ENCODE measurements at places on chromosomes 7 and 10.

- DNase-seq, result no peak
Observed at GRCh38 chr10:112952282-112953173, 2.5 kb downstream of the TCF7L2 start.

GRCh38 chr7:45118889-45119331 is 7.4 kb upstream of the TBRG4 start:
- no peak for DNase-seq

- no peak for DNase-seq
Observed at GRCh38 chr7:152759949-152760853, 649 bp downstream of the ACTR3B start.

DNA sequence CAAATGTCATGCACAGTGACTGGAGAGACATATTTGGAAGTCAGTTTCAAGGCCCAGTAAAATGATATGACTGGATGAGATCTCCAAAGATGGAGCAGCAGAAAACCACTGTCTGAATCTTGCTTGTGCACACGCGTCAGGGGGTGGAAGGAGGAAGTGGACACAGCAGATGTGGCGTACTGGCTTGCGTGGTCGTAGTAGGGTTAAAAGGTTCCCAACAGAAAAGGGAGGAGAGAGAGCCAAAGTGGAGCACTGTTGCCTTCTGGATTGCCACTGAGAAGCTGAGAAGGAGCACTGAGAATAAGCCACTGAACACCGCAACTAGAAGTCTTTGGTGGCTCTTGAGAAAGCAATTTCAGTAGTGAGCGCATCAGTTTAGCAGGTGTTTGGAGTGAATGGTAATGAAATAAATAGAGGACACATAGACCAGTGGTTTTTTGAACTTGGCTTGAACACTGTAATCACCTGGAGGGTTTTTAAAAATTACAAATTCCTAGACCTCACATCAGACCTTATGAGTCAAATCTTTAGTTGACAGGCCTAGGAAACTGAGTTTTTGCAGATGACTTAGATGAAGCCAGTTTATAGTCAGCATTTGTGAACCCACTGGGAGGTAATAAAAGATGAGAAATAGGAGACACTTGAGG is 227.3 kb downstream of the PTEN start:
- DNase-seq, result no peak

- no peak for DNase-seq
Observed at GRCh38 chr10:34010891-34011290, 676.4 kb upstream of the NRP1 start.

GRCh38 chr7:139768249-139768824 is 9.5 kb downstream of the HIPK2 start:
- DNase-seq, result no peak

GRCh38 chr7:124489082-124489819 is 276.3 kb downstream of the GPR37 start:
- DNase-seq, result no peak

DNA sequence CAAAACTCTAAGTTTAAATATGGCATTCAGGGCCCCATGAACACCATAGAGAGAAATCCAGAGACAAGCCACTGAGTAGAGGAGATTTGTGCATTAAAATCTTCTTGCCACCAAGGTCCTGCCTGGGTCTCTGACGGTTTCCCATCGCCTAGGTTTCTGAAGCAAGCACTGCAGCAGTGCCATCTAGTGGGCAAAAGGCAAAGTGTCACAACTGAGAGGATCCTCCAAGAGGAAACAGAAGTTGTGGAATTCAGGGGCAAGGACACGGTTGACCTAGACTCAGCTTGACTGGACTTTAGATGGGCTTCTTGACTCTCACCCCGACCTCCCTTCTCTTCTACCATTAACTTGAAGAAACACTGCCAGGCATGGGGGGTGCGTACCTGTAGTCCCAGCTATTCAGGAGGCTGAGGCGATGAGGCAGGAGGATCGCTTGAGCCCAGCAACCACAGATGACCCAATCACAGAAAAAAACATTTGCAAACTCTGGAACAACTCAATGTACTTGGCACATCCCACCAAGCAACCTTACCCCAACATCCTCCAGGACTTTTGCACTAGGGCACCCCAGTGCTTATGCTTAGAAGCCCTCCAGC is 604.1 kb downstream of the GALNT17 start:
- DNase-seq, result no peak

DNA sequence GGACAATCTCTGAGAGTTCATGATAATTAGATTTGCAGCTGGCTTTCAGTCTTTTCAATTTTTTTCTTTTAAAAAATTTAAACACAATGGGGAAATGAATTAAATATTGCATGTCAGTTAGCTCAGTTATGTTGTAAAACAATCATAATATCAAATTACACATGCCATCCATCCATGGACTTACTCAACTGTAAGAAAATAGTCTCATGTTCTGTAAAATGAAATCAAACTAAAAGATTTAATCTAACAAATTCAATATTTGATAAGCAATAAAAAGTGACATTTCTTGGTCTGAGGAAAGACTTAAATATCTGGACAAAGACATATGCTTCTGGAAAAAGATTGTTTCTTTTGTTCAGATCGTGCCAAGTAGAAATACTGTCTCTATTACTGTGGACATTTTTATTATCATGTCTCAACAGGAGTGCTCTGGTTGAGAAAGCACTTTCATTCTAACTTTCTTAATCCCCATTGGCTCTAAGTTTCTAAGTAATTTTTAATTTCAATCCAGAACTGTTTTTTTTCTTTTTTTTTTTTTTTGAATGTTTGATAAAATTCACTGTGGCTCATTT is 179.2 kb upstream of the FAM3C start:
- no peak for DNase-seq

- DNase-seq, result no peak
Observed at GRCh38 chr7:14218338-14218737, 228.9 kb upstream of the ETV1 start.

DNA sequence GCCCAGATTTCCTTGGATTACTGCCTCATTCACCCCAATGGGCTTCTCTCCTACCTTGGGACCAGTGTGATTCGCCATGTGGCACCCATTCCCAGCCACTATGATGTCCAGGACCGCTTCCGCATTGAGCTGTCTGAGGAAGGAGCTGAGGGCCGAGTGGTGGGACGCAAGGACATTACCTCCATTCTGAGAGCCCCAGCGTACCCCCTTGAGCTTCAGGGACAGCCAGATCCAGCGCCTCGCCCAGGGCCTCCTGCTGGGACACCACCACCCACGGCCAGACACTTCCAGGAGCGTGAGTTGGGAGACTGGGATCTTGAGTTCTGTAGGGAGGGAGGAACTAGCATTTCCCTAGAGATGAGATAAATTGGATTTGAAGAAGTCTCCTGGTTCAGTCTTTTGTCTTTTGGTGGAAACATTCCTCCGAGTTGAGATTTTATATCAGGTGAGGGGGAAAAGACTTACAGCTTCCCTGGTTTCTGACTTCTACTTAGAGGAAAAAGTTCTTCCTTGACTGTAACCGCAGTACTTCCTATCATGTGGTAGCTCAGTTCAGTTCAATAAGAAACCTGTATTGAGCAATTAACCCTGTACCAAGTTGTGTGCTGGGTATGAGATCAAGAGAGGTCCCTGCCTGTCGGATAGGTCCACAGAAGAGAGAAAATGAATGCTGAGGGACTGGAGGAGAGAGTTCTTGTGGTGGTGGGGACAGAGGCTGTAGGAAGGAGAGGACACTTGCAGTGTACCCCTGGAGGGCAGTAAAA is 1.3 kb downstream of the MOSPD3 start:
- DNase-seq, result no peak

DNA sequence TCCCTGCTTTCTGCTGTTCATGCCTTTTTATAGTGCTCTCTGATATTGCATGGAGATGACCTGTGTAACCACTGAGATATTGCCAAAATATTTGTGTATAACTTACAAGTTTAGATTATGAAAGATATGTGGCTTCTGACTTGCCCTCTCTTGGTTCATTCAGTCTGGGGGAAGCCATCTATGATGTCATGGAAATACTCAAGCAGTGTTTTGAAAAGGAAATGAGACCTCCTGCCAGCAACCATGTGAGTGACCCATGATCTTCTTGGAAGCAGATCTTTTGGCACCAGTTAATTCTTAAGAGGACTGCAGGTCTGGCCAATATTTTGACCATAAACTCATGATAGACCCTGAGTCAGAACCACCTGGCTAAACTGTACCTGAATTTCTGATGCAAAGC is 183.0 kb downstream of the THSD7A start:
- no peak for DNase-seq

DNA sequence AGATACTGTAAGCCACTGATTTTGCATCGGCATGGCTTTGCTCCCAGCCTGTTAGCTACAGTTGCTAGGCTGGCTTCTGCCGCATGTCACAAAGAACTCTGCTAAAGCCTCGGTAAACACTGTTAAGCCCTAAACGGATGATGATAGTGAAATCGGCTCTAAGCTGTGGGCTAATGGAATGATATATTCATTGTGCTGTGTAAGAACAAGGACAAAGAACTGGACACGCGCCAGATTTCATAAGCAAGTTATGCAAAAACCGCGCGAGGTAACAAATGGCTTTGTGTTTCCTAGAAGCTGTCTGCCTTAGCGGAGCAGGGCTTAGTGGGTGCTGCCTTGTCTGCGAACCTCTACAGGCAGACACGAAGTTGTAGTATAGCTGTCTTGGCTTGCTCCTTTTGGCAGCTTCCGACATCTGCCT is 331.3 kb upstream of the COBL start:
- DNase-seq, result peak; percentile 78

DNA sequence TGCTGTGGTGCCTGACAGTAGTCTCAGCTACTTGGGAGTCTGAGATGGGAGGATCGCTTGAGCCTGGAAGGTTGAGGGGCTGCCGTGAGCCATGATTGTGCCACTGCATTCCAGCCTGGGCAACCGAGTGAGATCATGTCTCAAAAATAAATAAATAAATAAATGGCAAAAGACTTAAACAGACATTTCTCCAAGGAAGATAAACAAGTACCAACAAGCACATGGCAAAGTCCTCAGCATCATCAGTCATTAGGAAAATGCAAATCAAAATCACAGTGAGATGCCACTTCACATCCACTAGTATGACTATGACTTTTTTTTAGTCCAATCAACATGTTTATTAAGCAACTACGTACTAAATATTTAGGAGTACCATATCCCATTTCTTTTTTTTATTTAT is 21.3 kb upstream of the KPNA7 start:
- DNase-seq, result no peak

DNA sequence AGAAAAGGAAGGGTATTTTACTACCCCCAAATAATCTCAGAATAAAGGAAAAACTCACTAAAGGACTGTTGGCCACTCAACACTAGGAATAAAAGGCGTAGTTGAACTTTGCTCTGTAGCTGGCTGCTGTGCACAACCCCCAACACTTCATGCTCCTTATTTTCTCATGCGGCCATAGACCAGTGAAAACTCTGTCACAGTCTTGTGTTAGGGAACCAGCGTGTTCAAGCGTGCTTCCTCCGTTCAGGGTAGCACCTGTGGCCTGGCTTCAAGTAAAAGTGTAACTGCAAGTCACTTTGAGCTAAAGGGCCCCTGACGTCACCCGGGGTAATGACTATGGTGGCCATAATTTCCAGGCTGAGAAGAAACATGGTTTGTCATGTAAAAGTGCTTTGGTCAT is 27.0 kb downstream of the BLNK start:
- no peak for DNase-seq

- no peak for DNase-seq
Observed at GRCh38 chr10:79201706-79202105, 132.9 kb downstream of the ZMIZ1 start.

DNA sequence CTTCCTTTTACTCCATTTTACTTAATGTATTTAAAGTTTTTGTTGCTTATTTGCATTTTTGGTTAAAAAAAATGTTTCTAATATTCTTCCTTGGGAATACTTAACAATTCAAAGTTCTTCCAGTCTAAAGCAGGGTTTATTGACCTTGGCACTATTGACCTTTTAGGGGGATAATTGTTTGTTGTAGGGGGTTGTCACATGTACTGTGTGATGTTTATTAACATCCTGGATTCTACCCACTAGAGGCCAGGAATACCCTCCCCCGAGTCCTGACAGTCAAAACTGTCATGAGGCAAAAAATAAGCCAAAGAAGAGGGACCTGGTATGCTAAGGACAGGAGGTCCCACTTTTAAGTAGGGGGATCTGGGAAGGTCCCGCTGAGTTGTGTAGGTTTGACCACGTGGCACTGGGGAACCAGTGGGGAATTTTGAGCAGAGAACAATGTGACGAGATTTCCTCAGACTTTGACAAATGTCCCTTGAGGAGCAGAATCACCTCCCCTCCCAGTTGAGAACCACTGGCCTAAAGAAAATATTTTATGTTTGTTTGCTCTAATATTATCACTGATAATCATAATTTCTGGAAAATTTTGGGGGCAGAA is 178.3 kb upstream of the PRR15 start:
- DNase-seq, result no peak

GRCh38 chr7:32958046-32959025 is 1.1 kb downstream of the FKBP9 start:
- DNase-seq, result no peak

DNA sequence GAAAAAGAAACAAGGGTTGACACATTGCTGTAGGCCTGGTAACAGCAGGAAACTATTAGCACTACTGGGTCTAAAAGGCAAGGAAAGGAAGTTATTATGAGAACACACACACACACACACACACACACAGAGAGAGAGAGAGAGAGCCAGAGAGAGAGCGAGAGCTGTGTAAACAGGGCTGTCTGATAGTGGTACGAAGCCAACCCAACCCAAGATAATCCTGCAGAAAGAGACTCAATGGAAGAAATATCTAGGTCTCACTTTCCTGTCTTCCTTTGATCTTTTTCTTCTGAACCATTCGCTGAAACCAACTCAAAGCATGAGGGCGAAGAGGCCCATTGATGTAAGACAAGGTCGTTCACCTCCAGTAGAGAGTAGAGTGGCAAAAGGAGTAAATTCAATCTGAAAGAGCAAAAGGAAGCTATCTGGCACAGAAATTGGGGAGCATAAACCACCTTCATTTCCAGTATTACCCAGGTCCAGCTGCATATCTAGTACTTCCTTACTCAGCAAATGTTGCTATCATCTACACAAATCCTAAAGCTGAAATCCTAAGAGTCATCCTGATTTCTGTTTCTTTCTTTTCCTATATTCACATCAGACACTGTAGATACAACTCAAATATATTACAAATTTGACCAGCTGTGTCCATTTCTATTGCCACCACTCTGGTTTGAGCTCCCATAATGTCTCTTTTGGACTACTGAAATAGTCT is 110.2 kb downstream of the TMEM26 start:
- no peak for DNase-seq

- no peak for DNase-seq
Observed at GRCh38 chr10:90418869-90419652, 438.8 kb downstream of the HTR7 start.

- DNase-seq, result no peak
Observed at GRCh38 chr7:79741684-79742083, 288.2 kb upstream of the MAGI2 start.

Data from DMS79 (cell line).